ENCODE measurements at places on chromosomes 1 and 21. TPM values are rescaled to one million over a fixed set of nuclear protein-coding genes. Genes with fewer than 3 reads are reported as not detected.

DNA sequence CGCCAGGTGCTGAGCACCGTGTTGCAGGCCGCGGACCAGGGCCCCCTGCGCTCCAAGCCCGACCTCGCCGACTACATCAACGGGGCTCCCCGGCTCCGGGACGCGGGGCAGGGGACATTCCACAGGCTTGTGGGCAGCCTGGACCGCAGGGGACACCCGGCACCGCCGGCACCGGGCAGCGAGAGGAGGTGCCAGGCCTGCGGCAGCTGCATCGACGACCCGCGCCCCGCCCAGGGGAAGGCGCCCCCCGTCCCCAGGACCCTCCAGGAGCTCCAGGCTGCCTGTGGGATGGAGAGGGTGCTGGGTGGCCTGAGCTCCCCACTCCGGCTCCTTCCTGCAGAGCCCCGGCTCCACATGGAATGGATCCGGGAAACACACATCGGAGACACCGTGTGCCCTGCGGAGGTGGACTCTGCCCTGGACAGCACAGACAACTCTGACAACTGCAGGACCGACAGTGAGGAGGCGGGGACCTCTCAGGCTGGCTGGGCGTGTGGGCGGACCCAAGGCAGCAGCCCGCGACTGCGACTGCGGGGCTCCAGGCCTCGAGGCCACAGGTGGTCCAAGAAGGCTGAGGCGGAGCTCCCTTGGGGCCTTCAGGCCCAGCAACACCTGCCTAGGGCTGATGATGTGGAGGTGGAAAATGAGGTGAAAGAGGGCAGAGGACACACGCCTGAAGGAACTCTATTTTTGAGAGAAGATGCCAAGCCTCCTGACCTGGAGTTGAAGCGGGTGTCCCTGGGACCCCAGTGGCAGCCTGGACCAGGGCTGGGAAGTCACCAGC is 22.8 kb downstream of the KIAA1614 start:
- H3K4me1 ChIP-seq, result no peaks in the 10 kb centered on the region
- no peaks in the 10 kb centered on the region for H3K36me3 ChIP-seq
- H3K4me3 ChIP-seq, result no peak overlapping the region
- no peaks in the 10 kb centered on the region for H3K27me3 ChIP-seq
- DNase-seq, result no peak
- no peak overlapping the region for H3K27ac ChIP-seq

The MAP3K21 gene
- 6.4 TPM for total RNA-seq

DNA sequence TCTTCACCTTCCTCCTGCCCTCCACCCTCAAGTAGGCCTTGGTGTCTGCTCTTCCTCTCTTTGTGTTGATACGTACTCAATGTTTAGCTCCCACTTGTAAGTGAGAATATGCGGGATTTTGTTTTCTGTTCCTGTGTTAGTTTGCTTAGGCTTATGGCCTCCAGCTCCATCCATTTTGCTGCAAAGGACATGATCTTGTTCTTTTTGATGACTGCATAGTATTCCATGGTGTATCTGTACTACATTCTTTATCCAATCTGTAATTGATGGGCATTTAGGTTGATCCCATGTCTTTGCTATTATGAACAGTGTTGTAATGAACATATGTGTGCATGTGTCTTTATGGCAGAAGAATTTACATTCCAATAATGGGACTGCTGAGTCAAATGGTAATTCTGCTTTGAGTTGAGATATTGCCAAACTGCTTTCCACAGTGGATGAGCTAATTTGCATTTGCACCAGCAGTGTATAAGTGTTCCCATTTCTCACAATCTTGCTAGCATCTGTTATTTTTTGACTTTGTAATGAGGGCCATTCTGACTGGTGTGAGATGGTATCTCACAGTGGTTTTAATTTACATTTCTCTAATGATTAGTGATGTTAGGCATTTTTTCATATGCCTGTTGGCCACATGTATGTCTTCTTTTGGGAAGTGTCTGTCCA is 272.7 kb downstream of the SDCCAG8 start:
- no peaks in the 10 kb centered on the region for H3K27me3 ChIP-seq
- no peak overlapping the region for H3K27ac ChIP-seq
- H3K4me1 ChIP-seq, result peaks cover 3% of the 10 kb centered on the region
- H3K36me3 ChIP-seq, result no peaks in the 10 kb centered on the region

DNA sequence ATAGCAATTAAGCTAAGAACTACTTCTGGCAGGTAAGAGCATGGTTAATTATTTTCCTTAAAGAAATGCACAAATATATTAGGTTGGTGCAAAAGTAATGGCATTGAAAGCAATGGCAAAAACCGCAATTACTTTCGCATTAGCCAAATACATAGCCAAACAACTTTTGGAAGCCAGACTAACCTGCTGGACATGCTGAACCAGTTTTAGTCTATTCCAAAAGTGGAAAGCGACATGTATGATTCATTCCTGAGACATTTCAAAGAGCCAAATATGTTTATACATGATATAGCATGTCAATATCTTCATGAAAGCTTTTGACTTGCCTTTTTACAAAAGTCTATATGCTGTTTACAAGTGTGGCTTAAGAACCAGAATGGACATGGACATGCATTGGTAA is 23.4 kb upstream of the DR1 start:
- peak overlapping the region; percentile 75 for H3K27ac ChIP-seq
- H3K4me3 ChIP-seq, result no peak overlapping the region
- no peaks in the 10 kb centered on the region for H3K36me3 ChIP-seq
- H3K4me1 ChIP-seq, result no peaks in the 10 kb centered on the region

DNA sequence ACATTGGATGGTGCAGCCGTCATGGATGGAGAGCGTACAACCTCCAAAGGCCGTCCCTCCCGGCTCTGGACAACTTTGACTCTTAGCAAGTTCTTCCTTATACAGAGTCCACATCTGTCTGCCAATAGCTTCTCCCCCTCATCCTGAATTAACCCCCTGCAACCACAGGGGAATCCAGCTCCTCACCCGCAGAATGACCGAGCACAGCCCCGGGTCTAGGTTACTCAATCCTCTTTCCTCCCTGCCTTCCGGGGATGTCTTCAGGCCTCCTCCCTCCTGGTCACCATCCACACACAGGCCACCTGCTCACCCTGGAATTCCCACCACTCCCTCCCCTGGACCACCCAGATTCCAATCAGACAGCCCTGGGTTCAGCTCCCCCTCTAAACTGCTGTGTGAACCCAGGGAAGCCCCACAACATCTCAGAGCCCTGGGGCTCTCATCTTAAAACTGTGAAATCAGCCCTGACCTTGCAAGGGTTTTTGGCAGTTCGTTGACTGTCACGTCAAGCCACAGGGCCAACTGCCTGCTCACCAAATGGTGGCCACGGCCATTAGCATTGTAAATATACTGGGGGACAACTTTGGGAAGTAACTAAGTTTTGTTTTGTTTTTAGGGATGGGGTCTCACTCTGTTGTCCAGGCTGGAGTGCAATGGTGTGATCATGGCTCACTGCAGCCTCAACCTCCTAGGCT is 54.2 kb downstream of the HSPG2 start:
- H3K27ac ChIP-seq, result peak overlapping the region; percentile 22
- no peak for DNase-seq
- no peaks in the 10 kb centered on the region for H3K27me3 ChIP-seq

- H3K4me1 ChIP-seq, result peaks cover 13% of the 10 kb centered on the region
- DNase-seq, result no peak
- H3K36me3 ChIP-seq, result no peaks in the 10 kb centered on the region
- H3K4me3 ChIP-seq, result no peak overlapping the region
- no peaks in the 10 kb centered on the region for H3K27me3 ChIP-seq
These were observed 12.7 kb upstream of the IKBKE start for GRCh38 chr1:206457408-206458120.

The SFN gene
- total RNA-seq, result 1,060 TPM

The MPL gene
- total RNA-seq, result not detected

- H3K36me3 ChIP-seq, result no peaks in the 10 kb centered on the region
- no peak overlapping the region for H3K27ac ChIP-seq
- no peak for DNase-seq
- H3K27me3 ChIP-seq, result no peaks in the 10 kb centered on the region
These were observed 4.4 kb upstream of the TTC34 start for GRCh38 chr1:2805801-2806430.

DNA sequence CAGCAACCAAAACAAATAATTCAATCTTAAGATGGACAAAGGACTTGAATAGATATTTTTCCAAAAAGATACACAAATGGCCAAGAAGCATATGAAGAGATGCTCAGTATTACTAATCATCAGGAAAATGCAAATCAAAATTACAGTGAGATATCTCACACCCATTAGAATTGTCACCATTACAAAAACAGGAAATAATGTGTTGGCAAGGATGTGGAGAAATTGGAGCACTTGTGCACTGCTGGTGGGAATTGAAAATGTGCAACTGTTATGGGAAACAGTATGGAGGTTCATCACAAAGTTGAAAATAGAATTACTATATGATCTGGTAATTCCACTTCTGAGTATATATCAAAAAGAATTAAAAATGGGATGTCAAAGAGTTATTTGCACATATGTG is 83.2 kb downstream of the SH3GLB1 start:
- no peak overlapping the region for H3K4me3 ChIP-seq
- no peak for DNase-seq
- peaks cover 19% of the 10 kb centered on the region for H3K4me1 ChIP-seq
- H3K27ac ChIP-seq, result no peak overlapping the region
- H3K36me3 ChIP-seq, result no peaks in the 10 kb centered on the region
- no peaks in the 10 kb centered on the region for H3K27me3 ChIP-seq

All from esophagus squamous epithelium (tissue), 5 donors.